ENCODE measurements at places on chromosomes 4 and X.
A peak's percentile ranks its signal among the peaks of the same experiment; 100 is the strongest.

GRCh38 chr4:147589586-147589985 lies 27.6 kb upstream of the TMEM184C start:
- DNase-seq, result no peak

DNA sequence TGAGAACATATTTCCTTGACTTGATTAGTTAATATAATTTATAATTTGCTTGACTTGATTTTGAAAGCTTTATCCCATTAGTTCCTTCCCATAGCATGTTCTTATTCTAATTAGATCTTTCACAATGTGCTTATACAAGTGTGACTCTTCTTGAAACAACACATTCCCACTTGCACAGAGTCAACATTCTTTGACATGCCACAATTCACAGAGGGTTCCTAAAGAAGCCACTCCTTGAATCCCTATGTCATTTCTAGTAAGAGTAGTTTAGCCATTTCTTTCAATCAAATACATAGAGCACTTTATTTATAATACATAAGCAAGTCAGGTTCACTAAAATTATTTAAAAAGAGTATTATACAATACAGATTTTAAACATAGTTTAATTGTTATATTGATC lies 228.9 kb upstream of the GRID2 start:
- DNase-seq, result no peak

DNA sequence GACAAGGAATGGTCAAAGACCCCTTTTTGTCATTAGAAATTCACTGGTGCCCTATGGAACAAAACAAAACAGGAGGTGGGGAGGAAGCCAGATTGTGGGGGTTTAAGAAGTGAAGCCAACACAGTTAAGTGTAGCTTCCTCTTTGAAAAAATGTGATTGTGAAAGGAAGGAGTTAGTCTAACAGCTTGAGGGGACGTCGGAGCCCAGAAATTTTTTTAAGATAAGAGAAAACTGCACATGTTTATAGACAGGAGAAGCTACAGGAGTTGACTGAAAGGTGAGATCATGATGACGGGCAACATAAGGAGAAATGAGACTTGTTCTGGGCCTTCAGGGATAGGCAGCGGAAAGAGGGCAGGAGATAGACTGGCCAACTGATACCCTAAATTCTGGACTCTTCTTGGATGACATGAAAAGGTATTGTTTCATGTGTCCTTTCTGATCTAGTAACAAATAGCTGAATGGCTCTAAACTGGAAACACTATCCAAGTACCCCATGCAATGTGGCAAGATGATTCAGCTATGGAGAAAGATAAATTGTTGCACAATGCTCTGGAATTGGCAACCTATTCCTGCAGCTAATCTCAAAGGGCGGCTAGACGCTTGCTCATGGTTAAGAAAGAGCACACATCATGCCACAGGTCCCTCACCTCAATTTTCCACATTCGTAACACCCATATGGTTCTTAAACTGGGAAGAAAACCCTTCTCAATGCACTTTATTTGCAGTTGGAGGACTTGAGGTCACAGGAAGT lies 3.7 kb upstream of the HDAC8 start:
- peak; percentile 32 for DNase-seq

- no peak for DNase-seq
These were observed 70.3 kb downstream of the IRF2 start for GRCh38 chr4:184404047-184404446.

DNA sequence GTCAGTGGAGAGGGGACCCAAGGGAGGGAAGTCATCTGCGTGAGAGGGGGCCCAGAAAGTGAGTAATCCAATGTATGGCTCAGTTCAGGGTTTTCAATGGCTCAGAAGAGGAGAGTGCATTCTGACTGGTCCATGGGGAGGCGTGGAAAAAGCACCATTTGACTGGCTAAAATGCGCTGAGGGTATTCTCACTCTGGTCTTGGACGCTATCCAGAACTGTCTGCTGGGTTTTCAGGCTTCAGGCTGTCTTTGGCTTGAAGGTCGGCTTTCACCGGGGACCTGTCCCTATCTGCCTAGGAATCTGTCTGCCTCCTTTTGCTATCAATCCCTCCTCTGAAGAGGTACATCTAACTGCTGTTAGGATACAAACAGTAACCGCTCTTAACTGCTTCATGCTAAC lies 26.4 kb downstream of the EPGN start:
- no peak for DNase-seq

- no peak for DNase-seq
These were observed 45.5 kb upstream of the CLNK start for GRCh38 chr4:10730019-10730418.

GRCh38 chr4:165301833-165302232 lies 25.6 kb upstream of the MSMO1 start:
- DNase-seq, result peak; percentile 84

DNA sequence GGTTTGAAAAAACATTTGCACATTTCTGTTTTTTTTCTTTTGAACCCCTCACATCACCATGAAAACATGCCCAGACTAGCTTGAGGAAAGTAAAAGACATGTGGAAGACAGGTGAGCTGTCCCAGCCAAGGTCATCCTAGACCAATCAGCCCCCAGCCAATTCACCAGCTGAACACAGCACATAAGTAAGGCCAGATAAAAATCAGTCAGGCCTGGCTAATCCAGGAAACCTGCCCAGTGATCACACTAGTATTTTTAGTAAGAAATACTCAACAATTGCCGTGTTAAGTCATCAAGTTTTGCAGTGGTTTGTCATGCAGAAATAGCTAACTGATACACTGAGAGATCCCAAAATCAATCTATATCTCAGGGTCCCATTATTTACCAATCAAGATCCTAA lies 4.4 kb upstream of the SMR3A start:
- DNase-seq, result no peak

GRCh38 chr4:109982521-109982920 lies 69.8 kb downstream of the EGF start:
- DNase-seq, result no peak

DNA sequence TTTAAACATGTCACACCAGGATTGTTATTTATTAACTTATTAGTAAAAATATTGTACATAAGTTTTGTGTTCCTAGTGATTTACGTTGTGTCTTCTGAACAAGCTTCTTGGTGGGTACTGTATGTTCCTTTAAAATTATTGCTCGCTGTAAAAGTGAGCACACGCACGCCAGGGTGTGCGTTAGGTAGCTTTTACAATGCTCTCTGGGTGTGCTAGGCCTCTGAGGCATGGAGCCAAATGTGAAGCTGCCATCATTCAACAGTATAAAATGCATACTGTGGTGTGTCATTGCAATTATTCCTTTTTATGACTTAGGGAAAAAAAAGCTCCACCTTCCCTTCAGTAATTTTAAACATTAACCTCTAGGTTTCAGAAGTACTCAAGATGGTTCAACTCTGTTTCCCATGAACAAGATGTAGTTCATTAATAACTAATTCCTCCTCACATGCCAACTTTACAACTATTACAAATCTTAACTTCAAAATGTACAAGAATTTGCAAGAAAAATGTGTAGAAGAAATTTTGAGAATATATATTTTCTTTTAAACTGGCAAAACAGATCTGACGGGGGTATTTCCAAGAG lies 42.4 kb downstream of the ATOH1 start:
- DNase-seq, result no peak

DNA sequence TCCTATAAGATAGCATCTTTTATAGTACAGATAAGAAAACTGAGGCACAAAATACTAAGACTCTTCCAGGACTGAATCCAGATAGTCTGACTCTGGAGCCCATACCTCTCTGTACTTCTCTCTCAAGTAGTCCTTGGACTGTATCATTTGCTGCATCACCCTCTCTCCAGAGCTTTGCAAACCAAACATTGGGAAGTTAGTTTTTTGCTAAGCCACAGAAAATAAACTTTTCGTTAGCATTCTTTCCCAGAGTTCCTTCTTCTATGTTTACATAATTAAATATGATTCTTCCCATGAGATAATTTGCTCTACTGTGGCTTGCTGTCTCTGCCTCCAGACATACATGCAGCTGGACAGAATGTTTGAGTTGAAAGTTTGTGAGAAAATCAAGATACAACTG lies 22.0 kb downstream of the PPEF2 start:
- no peak for DNase-seq

- no peak for DNase-seq
These were observed 147.1 kb downstream of the NAA11 start for GRCh38 chr4:79178760-79179159.

- DNase-seq, result peak; percentile 1
These were observed 323.6 kb downstream of the BCOR start for GRCh38 chrX:39773923-39774773.

All from OCI-M1 (cell line).